Kidney (tissue), 22 donors: ENCODE measurements at places on chromosomes 16 and 17. TPM values are rescaled to one million over a fixed set of nuclear protein-coding genes. Genes with fewer than 3 reads are reported as not detected.

DNA sequence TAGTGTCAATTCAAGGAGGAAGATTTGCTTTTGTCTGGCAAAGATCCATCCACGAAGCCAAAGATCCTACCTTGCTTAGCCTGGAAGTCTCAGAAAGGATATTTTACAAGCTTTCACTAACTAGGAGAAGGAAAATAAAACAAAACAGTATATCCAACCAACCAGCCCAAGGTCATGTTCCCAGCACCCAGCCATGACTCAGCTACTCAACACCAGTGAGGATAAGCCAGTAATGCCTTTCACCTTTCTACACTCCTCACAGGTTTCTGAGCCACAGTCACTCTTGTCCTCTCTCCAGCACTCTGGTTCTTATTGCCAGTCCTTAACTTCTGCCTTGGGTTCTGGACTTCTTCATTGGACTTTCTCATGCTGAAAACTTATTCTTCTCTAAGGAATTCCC, 116.2 kb downstream of the CDH11 start:
- no peak for DNase-seq

GRCh38 chr17:33873201-33873617, 381.9 kb upstream of the CCL2 start:
- DNase-seq = no peak

DNA sequence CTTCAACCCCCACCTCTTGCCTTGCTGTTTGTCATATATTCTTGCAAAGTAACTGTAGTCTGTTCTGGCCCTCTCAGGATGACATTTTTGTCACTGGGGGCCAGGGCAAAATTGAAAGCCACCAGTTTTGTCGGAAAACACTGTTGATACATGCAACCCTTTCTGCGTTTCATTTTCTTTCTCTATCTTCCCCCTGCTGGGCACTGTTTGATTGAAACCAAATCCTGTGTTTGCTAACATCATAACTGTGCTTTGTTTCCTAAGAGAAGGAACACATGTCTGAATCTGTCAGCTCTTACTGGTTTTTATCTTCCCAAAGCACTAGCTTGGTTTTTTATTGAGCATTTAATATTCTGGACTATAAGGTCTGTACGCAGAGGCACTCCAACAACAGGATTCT, 11.7 kb upstream of the CPPED1 start:
- DNase-seq = no peak

The RNF157 gene
- 12.4 TPM for polyA plus RNA-seq

GRCh38 chr17:17938388-17939107, 33.7 kb downstream of the TOM1L2 start:
- DNase-seq = no peak

GRCh38 chr17:7922845-7923628, 6.6 kb downstream of the KCNAB3 start:
- peak; percentile 94 for DNase-seq

GRCh38 chr17:51778842-51779241, 379.7 kb downstream of the CA10 start:
- no peak for DNase-seq

DNA sequence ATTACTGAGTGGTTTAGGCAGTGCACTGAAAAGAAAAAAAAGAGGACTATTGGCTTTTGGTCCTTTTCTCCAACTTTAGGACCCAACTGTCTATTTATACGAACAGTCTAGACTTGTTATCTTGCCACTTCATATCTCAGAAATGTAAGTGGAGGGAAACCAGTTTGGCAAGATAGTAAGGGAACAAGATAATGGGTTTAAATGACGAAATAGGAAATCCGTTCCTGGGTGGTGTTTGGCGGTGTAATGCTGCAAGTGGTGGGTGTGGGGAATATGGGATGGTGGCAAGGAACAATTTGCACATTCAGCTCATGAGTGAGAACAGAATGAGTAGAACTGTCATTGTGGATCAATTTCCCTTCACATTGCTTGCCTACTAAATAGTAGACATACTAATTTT, 44.7 kb downstream of the GRB7 start:
- DNase-seq = no peak

GRCh38 chr16:89472711-89473075, 17.7 kb downstream of the ANKRD11 start:
- no peak for DNase-seq

GRCh38 chr16:88498576-88499208, 45.6 kb downstream of the ZFPM1 start:
- no peak for DNase-seq

DNA sequence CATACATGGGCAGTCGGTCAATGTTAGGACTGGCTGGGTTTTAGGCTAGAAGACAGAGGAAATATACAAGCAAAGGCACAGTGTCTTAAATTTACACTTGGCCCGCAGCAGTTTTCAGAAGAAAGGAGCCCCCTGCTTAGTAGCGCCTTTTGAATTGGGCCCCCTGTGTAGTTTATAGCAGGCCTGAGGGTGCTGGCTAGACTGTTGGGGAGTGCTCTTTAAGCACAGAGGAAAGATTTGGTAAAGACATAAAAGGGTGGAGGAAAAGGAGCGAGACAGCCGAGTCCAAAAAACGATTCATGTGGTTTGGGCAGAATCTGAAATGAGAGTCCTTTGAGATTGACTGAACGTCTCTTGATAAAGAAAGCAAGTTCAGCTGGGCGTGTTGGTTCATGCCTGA, 10.6 kb downstream of the RMI2 start:
- no peak for DNase-seq

DNA sequence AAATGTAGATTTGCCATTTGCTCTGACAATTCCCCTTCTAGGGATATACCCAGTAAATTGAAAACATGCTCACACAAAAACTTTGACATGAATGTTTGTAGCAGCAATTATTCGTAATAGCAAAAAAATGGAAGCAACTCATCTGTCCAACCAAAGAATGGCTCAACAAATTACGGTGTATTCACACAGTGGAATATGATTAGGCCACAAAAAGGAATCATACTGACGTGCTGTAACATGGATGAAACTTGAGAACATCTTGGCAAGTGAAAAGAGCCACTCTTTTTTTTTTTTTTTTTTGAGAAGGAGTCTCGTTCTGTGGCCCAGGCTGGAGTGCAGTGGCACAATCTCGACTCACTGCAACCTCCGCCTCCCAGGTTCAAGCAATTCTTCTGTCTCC, 24.1 kb upstream of the SPNS3 start:
- no peak for DNase-seq
